Stimulated activated CD8-positive, alpha-beta memory T cell treated with anti-CD3 and anti-CD28 coated beads, Interleukin-15, amount 100 ng/mL, for 4 hours (primary cell): ENCODE measurements at places on chromosomes 5 and 9.

DNA sequence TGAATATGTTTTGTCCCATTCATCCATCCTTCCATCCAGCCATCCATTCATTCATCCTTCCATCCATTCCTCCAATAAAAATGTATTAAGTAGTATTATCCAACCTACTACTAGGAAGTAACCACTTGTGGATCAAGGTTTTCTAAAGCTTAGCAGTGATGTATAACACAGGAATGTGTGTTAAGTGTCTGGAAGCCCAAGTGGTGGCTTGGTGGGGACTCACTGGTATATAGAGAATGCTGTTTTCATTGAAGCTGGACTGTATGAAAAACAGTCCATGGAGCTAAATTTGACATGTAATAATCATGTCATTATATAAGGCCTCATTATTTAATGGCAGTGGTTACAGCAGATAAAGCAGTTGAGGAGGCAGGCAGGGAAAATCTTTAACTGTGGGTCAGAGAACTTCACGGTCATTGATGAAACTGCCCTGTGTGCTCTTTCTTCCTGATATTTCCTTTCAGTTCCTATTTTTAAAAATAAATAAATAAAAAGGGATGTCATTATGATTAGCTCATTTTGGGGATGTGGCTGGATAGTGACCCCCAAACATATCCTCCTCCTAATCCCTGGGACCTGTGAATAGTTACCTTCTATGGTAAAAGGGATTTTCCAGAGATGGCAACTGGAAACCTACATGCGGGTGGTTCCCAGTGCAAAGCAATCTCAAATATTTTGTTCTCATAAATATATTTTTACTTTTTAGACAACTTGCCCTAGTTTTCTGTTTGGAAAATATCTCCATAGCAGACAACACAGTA is 82.3 kb downstream of the DAPK1 start:
- no peak for DNase-seq

DNA sequence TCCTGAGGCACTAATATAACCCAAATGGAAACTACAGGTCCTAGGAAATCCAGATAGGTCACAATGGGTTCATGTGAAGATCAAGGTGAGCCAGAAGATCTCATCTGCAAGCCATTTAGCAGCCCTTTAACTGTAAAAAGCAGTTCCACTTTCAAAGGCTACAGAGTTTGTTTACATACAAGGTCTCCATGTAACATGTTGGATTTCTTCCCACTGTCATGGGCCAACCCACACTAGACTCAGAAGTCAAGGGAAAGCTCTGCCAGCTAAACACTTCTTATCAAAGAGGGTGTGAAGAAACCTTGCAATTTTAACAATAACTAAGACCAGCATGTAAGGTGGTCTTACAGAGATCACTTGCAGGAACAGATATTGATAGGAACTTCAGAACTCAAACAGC is 3.8 kb upstream of the CTNNAL1 start:
- no peak for DNase-seq

- no peak for DNase-seq
Observed at GRCh38 chr9:137943655-137944054, 66.1 kb downstream of the CACNA1B start.

GRCh38 chr5:81572201-81572600 is 178.3 kb upstream of the ACOT12 start:
- DNase-seq = no peak

DNA sequence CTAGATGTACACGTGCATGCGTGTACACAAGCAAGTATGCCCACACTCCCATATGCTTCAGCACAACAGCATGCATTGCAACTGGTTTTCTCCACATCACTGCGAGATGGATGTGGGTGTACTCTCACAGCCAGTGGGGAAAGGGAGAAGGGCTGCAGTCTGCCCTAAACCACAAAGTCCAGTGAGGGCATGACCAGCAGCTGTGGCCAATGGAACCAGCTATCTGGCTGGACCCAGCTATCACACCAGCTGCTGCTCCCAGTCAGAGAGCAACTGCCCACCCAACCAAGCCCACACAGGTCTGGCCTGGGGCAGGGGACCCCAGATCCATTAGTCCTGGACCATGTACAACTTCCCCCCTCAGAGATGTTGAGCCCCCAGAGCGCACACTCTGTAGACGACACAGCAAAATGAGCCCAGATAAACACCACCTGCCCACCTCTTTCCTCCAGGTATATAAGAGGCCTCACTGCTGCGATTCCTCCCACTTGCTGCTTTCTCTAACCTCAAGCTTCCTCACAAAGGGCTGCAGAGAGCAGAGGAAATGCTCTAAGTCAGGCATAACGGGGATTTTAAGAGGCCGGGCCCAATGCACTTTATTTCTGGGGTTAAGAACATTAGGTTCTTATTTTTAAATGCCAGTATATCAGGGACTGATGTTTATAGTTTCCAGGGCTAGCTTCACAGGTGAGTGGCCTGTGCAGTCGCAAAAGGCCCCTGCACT is 39.0 kb downstream of the SHB start:
- DNase-seq = no peak

GRCh38 chr9:109950710-109951443 is 170.9 kb downstream of the PALM2AKAP2 start:
- no peak for DNase-seq

DNA sequence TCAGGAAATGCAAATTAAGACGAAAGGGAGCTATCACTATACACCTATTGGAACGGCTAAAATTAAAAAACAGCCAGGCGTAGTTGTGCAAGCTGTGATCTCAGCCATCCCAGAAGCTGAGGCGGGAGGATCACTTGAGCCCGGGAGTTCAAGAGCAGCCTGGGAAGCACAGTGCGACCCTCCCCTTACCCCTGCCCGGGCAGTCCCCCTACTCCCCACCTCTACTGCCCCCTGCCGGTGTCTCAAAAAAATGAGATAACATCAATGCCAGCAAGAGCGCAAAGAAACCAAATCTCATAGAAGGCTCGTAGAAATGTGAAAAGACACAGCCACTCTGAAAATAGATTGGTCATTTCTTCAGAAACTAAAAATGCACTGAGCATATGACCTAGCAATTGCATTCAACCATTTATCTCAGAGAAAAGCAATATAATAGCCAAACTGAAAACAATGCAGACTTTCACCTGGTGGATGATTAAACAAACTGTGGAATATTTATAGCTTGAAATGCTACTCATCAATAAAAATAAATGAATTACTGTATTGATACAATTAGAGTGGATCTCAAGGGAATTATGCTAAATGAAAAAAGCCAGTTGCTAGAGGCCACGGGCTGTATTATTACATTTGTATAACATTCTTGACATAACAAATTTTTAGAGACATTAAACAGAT is 20.6 kb downstream of the OR2V2 start:
- DNase-seq = no peak
